RPMI7951 (cell line): ENCODE measurements at places on chromosomes 6 and 20.
A peak's percentile ranks its signal among the peaks of the same experiment; 100 is the strongest.

- no peak for DNase-seq
These were observed 28.7 kb downstream of the SAYSD1 start for GRCh38 chr6:39086294-39086693.

GRCh38 chr6:31038559-31038958 lies 28.3 kb downstream of the MUC22 start:
- DNase-seq, result no peak

GRCh38 chr6:3045369-3045768 lies 22.9 kb upstream of the RIPK1 start:
- DNase-seq, result no peak

DNA sequence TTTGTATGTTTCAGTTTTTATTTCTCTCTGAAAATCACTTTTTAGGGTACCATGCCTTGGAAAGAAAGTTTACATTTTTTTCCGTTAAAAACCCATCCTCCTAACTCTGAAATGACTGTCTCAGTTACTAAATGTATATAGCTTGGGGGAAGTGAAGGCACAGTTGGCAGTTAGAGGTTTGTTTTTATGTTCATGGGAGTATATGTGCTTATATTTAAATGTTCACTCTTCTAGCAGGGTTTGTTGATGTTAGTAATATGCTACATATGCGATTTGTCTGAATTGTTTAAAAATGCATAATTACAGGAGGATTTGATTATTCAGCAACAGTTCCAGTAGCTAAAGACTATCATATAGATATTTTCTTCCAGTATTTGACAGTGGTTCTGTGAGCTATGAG lies 31.1 kb downstream of the CDKAL1 start:
- no peak for DNase-seq

DNA sequence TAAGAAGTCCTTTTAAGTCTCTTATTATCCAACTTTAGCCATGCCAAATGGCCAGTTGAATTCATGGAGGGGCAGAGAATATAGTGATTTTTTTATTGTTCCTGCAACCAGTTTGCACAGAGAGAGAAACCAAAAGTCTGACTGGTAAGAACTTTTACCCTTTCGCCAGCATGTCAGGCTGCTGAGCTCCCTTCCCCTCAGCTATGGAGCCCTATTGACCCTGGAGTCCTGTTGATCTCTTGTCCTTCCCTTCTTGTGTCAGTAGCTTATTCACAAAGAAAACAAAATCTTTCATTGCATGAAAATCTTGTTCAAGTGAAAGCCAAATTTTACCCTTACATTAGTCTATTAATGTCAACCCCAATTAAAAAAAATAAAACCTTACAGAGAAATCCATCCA lies 1.5 kb upstream of the SLC22A1 start:
- no peak for DNase-seq

- no peak for DNase-seq
These were observed 8.8 kb downstream of the MAP7 start for GRCh38 chr6:136541395-136541794.

DNA sequence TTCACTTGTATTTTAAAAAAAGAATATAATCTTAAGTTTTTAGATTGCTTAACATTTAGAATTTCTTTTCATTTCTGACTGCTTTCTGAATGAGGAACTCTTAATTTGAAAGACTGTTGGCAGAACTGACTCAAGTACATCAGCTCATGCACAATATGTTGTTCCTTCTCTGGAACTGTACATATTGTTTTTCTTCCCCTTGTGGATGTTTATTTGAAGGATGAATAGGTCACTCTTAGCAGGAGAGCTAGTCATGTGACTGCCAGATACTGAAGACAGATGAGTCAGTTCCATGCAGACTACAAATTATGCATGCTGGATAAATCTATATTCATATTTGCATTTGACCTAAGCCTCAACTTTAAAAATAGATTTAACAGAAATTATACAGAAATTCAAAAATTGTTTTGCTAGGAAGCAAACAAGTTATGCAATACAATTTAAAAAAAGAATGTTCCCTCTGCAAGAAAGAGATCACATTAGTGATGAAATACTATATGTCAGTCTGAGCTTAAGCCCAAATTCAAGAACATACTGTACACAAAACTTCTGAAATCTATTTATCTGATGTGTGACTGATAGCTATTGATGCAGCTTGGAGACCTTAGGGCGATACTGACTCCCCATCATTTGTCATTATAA lies 1274.9 kb upstream of the GJE1 start:
- DNase-seq, result peak; percentile 53

DNA sequence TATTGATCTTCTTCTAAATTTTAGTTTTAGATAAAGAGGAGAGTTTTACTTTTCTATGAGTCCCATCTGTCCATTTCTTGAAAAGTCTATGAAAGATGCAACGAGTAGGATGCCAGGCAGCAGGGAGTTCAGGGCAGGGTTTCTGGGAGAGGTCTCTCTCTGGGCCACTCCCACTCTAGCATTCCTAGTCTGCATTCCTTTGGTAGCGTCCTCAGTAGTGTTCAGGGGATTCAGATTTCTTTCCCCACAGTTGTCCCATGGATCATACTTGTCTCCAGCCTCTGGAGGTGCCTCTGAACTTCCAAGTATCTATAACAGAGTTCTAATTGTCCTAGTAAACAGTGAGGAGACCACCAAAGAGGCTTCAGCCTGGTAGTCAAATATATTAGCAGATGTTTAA lies 225.3 kb downstream of the RIMS1 start:
- no peak for DNase-seq

- DNase-seq, result no peak
These were observed 178.0 kb downstream of the CLIC5 start for GRCh38 chr6:45837541-45838200.

DNA sequence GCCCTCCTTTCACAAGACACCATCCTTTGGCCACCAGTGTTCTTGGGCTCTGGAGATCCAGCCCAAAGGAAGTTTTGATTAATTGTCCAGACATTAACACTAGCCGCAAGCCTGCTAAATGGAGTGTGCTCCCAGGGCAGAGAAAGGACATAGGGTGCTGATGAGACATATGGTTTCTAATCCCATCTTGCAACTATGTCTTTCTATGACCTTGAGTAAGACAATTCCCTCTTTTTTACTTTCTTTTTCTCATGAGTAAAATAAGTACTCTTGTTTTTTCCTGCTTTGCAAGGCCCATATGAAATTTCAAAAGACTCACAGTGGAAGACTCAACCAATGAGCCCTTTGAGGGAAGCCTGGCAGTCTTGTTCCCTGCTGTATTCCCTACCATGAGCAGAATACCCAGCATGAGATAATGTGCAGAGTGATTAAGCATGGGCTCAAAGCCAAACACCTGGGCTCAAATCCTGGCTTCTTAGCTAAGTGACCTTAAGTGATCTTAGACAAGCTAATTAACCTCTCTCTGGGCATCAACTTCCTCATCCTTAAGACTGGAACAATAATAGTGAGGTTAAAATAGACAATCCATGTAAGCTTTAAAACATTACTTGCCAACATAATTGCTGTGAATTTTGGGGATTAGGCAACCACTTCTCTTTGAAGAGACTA lies at the start of gene WFDC10B:
Gene WFDC10B, minus strand, starts transcription at position 51 of the 669 bp plus-strand sequence. CDS start 19,027 bp downstream, outside the sequence.
- DNase-seq, result peak; percentile 83

DNA sequence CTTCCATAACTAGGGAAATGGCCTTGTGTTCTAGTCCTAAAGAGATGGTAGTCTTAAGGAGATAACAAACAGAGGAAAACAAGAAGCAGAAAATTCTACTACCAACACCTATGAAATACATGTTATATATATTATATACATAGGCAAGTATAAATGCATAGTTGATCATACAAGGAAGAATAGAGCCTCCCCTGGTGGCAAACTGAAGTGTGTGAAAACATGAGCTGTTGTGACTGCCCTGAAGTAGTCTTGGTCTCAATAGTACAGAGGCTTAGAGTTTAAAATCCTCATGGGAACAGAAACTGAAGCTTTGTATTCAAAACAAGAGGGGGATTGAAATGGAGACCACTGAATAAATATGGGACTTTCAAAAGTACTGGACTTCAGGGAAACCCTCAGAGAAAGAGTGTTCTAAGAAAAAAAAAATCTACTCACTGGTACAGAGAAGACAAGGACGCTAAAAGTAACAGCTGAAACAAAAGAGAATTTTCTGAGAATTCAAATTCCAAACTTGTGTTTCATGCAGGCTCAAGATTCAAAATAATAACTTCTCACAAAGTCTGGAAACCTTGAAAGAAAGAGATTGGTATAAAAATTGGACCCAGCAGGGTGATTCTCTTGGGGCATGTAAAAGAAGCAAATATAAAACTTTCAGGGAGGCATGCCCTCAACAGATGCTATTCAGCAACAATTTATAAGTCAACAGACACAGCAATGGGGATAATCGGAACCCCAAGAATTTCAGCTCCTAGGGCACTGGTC lies 59.7 kb upstream of the SAMD3 start:
- DNase-seq, result peak; percentile 33

DNA sequence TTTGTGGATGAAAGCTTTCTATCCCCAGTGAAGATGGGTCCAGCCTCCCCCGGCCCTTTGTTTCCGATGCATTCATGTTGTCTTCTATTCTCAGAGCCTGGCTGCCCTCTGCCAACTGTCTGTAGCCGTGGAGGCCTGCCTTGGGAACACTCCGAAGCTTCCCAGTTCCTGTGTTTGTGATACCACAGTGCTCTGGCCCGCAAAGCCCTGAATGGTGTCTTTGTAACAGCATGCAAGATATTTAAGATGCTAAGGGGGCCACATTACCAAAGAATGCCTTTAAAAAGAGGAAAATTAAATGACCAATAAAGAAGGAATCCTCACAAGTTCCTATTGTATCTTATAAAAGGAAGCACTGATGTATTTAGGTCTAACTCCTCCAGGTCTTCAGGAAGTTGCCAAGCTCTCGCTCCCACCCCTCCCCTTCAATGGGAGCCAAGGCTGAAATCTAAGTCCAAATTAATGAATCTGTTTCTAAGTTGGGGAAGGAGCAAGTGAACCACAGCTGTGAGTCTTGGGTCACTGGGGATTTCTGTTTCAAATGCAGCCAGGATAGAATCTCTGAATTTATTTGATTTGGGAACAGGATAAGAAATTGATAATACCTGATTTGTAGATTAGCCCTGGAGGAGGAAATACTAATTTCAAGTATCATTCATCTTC lies 596.1 kb downstream of the QKI start:
- DNase-seq, result peak; percentile 45

- peak; percentile 68 for DNase-seq
These were observed 36.9 kb downstream of the B4GALT5 start for GRCh38 chr20:49676581-49677291.
